ENCODE measurements at places on chromosomes 1 and 21. TPM values are rescaled to one million over a fixed set of nuclear protein-coding genes. Genes with fewer than 3 reads are reported as not detected.

OLFM3 gene
- total RNA-seq: not detected

- no peak for DNase-seq
Observed at GRCh38 chr1:66335125-66335524, 198.8 kb upstream of the SGIP1 start.

DNA sequence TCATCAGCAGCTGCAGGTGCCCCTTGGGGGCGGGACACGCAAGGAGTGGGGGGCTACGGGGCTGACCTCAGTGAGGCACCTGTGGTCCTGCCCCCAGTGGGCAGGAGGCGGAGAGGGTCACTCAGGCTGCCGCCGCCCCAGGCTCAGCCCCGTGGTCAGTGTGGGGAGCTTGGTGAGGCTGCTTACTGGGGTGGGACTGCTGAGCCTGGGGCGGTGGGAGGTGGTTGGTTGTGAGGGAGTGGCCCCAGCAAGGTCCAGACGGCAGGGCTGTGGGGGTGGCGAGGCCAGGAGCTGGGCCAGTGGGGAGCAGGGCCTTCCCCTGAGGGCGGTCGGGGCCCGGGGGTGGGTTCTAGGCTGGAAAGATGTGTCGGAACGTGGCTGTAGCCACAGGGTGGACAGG lies 14.3 kb downstream of the PFKL start:
- DNase-seq: no peak

PGLYRP4 gene
- not detected for total RNA-seq

GRCh38 chr1:58238846-58239245 lies 307.7 kb downstream of the OMA1 start:
- no peak for DNase-seq

DNA sequence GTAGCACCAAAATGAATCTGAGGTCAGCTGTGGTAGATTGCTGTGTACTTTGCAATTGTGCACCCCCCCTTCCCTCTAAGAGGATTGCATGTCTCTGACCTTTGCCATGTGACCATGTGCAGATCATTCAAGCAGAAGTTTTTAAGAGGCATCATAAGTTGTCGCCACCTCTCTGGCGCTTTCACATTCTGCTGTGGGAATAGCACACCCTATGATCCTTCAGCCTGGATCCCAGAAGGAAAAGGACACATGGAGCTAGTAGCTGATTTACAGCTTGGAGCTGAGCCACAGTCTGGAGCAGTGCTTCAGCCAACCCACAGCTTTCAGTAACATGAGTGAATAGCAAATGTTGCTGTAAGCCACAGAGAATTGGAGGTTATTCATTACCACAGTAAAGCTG lies 158.5 kb downstream of the TSEN15 start:
- DNase-seq: peak; percentile 44

OR2AK2 gene
- total RNA-seq: not detected

ITGB2 gene
- total RNA-seq: 15.2 TPM

GSTM4 gene
- 9.4 TPM for total RNA-seq

- no peak for DNase-seq
Observed at GRCh38 chr21:22728091-22728490, 1729.9 kb downstream of the NCAM2 start.

FCGR3B gene
- not detected for total RNA-seq

- no peak for DNase-seq
Observed at GRCh38 chr1:30613188-30613587, 110.2 kb downstream of the MATN1 start.

DNA sequence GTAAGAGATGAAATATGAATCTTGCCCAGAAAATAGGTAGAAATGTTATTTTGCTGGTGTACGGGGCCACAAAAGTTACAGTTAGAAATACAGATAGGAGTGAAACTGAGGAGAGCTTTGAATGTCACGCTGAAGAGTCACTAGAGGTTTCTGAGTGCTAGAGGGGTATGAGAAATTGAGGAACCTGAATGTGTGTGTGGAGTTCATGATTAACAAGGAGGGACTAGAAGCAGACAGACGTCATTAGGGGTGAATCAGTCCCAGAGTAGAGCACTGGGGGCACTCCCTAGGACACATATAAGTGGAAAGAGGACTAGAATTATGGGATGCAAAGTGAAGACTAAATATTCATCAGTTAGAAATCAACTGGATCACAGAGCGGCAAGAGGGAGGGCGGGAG lies 188.9 kb upstream of the MAP1LC3C start:
- no peak for DNase-seq

RHEX gene
- not detected for total RNA-seq

All from osteoblast (primary cell).